ENCODE measurements at places on chromosomes 7 and 10.

- DNase-seq: no peak
Observed at GRCh38 chr10:88154596-88155250, 291.3 kb downstream of the PTEN start.

DNA sequence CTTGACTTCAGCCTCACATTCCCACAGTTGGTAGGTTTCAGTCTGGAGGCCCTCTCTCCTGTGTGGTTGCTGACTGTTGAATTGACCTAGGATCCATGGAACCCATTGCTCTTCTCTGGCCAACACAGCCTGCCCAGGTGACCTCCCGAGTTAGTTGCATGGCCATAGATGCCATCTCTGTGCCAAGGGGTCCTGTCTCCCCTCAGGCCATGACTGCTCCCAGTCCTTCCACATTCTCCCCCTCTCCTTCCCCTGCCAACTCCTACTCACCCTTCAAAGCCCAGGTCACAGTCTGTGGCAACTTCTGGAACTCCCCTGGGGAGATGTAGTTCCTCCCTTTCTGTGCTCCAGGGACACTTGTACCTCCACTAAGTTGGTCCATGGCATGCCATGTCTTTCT, 67.3 kb upstream of the GRB10 start:
- no peak for DNase-seq

DNA sequence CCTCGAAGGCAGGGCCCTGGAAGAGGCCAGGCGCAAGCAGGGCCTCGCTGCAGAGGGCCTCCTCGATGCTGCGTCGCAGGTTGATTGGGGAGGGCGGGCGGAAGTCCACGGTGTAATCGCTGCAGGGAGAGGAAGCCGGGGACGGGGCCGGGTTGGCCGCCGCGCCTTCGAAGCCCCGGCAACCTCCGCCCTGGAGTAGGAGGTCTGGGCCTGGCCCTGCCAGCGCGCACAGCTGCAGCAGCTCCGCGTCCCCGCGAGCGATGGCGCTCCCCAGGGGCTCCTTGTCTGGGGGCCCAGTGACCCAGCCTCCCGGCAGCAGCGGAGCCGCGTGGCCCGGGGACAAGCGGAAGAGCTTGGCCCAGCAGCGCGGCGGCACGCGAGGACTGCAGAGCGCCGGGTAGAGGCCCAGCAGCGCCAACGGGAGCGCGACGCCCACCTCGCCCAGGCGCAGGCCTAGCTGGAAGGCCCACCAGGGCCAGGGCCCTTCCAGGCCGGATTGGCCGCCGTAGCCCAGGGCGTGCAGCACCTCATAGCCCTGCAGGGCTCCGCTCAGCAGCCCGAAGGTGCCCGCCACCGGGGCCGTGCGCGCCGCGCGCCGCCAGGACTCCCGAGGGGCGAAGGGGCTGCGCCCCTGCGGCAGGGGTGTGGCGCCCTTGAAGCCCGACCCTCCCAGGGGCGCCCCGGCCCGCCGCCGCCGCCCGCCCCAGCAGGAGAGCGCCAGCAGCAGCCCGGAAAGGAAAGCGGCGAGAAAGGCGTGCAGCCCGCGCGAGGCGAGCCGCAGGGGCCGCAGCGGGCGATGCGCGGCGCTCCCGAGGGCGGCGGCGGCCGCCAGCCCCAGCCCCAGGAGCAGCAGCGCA, 7.8 kb upstream of the RBM28 start:
- DNase-seq: no peak

GRCh38 chr10:123404357-123404756, 250.2 kb downstream of the BUB3 start:
- DNase-seq: no peak

- DNase-seq: no peak
Observed at GRCh38 chr10:111789821-111790220, 393.7 kb downstream of the GPAM start.

- DNase-seq: no peak
Observed at GRCh38 chr10:8800426-8800825, 745.9 kb downstream of the GATA3 start.

DNA sequence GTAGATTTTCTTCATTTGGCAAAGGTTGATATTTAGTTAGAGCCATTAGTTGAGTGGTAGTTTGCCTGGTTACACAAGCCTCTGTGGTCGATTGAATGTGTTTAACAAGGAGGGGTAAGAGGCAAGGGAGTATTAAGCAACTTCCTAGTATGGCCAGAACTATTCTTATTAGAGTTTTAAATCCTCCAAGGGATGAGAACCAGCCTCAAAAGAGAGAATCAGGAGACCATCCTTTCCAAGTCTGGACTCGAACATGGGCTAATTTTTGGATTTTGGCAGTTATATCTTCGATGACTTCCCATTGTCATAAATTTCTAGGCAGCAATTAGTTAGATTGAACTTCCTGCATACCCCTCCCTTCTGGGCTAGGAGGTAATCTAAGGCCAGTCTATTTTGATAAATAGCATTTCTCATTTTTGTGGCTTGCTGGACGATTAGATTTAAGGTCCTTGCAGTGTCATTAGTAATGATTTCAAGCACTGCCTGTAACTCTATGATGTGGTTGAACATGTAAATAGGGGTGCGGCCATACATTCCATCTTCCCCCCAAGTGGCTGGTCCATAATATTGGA, 219.5 kb upstream of the KCND2 start:
- no peak for DNase-seq

DNA sequence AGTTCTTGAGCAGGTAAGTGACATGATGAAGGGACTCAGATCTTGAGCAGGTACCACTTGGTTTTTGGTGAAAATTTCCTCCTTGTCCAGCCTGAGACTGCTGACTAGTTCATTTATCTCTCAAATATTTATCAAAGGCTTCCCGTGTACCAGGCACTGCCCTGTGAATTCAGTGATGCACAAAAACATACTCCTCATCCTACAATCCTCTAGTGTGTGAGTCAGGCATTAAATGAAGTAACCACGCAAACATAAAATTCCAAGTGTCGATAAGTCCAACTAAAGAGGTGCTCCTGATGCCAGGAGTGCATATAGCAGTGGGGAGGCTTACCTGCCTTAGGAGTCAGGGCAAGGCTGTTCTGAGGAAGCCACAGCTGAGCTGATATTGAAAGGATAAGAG, 41.5 kb upstream of the LBX1 start:
- DNase-seq: no peak

DNA sequence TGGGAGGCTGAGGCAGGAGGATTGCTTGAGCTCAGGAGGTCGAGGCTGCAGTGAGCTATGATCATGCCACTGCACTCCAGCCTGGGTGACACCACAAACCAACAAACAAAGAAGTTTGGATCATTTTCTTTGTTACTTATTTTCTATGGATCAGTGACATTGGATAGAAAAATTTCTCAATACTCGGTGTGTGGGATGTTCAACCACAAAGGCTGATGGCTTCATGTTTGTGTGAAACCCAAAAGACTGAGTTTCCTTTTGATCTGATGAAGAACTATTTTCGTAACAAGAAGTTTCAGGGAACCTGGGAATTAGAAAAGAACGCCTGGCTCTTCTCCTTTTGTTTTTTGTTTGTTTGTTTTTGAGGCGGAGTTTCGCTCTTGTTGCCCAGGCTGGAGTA, 104.0 kb downstream of the HOXA1 start:
- no peak for DNase-seq

DNA sequence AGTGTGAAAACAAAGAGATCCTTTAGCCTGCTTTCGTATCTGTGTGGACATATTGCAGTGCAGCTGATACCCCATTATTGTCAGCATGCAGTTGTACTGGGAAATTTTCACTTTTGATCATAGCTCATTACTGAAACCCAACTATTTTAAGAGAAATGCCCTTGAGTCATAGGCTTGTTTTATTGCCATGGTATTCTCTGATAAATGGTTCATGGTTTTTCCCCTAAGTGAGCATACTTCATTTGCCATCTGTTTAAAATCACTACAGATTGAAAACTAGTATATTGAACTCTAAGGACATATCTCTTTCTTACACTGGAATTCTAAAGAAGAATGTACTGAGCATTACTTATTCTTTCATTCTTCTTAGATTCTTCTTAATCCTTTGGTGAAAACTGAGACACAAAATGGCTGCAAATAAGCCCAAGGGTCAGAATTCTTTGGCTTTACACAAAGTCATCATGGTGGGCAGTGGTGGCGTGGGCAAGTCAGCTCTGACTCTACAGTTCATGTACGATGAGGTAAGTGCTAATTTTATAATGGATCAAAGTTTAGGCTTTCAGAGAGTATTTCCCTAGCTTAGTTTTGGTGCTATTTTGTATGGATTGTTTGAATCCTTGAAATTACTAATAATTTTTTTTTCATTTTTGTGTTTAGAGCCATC, 63.0 kb downstream of the RALA start:
- DNase-seq: peak; percentile 17

DNA sequence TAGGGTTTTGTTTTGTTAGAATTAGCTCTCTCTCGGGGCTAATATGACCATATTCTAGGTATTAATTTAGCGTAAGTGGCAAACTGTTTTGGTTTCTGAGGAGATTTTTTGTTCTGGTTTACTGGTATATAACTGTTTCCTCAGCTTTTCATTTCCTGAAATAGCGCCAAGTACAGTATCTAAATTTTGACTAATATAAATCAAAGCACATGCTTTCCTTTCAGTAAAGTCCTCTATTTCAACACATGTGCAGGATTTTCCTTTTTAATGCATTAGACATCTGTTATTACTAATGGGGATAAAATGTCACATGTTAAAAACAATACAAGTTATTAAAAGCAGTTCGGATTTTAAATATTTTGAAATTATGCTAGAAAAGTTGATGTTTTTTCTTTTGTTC, 11.3 kb downstream of the FERD3L start:
- DNase-seq: no peak

DNA sequence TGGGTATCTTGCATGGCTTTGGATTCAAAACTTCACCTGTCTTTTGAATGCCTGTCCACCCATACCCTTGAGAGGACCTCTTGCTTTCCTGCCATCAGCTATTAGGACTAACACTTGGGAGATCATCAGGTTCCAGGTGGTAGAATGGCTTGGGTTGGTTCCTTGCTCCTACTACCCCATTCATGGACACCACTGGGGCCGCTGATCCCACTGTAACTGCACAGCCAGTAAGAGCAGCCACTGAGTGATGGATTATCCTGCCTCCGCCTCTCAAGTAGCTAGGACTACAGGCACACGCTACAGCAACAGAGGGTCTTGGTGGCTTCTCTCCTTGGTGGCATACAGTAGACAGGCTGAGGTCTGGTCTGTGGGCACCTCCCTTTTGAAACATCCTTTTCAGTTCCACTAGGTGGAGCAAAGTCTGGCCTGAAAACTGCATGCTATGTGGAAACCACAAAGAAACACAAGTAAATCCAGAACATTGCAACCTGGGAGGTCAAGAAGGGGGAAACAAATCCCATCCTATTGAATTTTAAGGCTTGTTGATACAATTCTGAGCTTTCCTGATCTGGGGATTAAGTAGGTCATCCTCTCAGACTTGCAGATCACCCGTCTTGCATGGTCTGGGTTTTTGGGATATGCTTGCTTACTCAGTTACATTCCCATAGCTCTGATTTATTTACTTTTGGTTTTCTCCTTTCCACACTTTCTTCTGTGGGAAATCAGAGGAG, 9.4 kb downstream of the WBP1L start:
- DNase-seq: peak; percentile 46

GRCh38 chr7:45662018-45662417, 87.8 kb downstream of the ADCY1 start:
- DNase-seq: no peak

- no peak for DNase-seq
Observed at GRCh38 chr7:105355701-105356100, 33.0 kb downstream of the SRPK2 start.

GRCh38 chr10:50621968-50622705, 1.6 kb downstream of the SGMS1 start:
- peak; percentile 69 for DNase-seq

GRCh38 chr7:21367537-21367936, 60.3 kb upstream of the SP4 start:
- DNase-seq: no peak

GRCh38 chr10:71770789-71771188, 2.5 kb downstream of the VSIR start:
- no peak for DNase-seq

DNA sequence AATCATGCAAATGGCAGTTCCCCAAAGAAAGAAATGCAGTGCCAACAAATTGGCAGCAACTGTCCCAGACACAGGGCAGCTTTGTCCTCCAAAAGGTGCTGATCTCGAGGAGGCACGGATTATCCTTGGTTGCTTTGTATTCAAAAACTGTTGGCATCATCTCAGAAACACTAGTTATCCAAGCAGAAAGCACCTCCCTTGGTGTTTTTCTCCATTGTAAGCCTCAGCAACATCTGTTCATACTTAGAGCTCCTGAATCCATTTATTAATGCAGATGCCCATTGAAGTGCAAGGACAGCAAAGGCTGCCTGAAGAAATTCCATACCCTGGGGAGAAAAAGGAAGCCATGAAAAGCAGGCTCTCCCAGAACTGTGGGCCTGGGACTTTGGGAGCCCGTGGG, 1.1 kb upstream of the NPS start:
- no peak for DNase-seq

DNA sequence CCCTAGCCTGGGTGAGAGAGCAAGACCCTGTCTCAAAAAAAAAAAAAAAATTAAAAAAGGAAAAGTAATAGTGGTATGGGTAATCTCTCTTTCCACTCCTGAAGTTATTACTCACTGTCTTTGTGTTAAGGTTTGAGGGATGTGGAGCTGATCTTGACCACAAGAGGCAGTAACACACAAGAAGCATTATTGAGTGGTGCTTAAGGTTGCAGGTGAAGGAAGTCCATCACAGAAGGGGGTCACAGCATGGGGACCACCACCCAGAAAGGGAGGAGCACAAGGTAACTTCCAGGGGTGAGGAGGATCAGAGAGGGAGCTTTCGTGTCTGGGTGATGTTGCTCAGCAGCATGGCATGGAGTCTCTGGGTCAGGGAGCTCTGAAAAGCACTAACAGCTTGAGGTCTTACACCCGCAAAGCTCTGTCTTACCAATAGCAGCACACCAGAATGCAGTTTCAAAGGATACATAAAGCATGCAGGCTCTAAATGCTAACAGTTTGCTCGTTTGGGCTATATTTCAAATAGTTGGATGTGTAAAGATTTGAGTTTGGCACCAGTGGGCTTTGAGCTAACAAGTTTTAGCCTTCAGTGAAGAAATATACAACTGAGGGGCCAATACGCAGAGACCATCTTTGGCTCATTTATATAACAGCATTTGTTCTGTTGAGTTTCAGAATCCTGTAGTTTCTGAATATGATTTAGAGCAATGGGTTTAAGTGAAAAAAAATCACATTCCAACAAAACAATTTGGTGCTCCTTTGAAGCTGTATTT, 100.4 kb upstream of the DNAJC1 start:
- DNase-seq: peak; percentile 3
